Natural killer cell treated with Interleukin-12 subunit alpha and Interleukin-12 subunit beta and Interleukin-15 and Interleukin-18, amount 100 ng/mL, for 72 hours (primary cell): ENCODE measurements at places on chromosomes 3 and 15. TPM values are rescaled to one million over a fixed set of nuclear protein-coding genes. Genes with fewer than 3 reads are reported as not detected.

Gene CHRM5
- not detected for total RNA-seq

Gene TTLL13
- total RNA-seq: not detected

GRCh38 chr3:30443756-30444673 lies 162.4 kb upstream of the TGFBR2 start:
- no peak overlapping the region for H3K27ac ChIP-seq
- no peak overlapping the region for H3K4me3 ChIP-seq
- DNase-seq: no peak
- no peaks in the 10 kb centered on the region for H3K4me1 ChIP-seq

GRCh38 chr3:4314688-4315087 lies 11.5 kb downstream of the SETMAR start:
- H3K4me3 ChIP-seq: no peak overlapping the region
- peaks cover 2% of the 10 kb centered on the region for H3K4me1 ChIP-seq
- DNase-seq: no peak
- no peaks in the 10 kb centered on the region for H3K27me3 ChIP-seq

DNA sequence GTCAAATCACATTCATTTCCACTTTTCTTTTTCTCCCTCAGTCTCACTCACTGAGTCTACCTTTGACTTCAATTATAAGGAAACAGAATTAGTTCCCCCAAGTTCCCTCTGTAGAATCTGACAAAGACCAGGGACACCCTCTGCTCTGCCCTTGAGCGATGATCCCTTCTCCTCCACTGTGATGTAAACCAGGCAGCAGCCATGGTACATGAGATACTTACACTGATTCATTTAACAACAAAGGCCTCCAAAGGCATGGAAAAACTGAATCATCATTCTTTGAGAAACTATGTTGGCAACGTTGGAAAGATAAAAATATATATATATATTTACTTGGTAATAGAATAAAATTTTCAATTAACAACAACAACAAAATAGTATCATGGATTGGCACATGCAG lies 84.1 kb downstream of the P3H2 start:
- DNase-seq: no peak
- H3K36me3 ChIP-seq: no peaks in the 10 kb centered on the region
- no peak overlapping the region for H3K4me3 ChIP-seq
- H3K27ac ChIP-seq: no peak overlapping the region
- H3K27me3 ChIP-seq: peaks cover 2% of the 10 kb centered on the region

DNA sequence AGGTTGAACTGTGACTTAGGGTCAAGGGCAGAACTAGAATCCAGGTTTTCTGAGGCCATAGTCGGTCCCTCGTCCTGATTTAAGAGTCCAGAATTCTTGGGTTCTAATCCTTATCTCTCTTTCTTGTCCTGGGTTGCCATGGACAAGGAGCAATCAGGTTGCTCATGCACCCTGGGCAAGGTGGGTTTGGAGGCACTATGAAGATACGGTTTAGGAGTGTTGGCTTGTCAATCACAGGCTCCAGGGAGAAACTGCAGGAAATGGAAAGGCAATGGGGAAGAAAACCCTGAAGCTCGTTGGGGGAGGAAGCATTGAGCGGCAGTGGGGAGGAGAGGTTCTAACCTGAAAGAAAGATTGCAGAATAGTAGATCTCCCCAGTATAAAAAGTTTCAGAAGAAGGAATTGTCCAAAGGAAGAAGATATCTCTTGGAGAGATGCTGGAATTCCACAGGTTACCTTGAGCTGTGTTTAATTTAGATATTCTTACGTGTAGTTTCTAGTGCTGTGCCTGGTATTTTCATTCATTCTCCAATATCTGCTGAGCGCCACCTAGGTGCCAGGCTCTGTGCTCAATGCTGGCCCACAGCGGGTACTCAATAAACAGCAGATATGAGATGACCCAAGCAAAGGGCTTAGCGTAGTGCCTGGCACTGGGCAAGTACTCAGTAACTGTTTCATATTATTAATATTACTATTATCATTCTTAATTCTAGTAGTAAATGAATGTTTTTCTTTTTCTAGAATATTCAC lies 2.0 kb downstream of the ACAN start:
- H3K36me3 ChIP-seq: no peaks in the 10 kb centered on the region
- peaks cover 52% of the 10 kb centered on the region for H3K27me3 ChIP-seq
- H3K4me1 ChIP-seq: peaks cover 6% of the 10 kb centered on the region
- no peak overlapping the region for H3K27ac ChIP-seq
- no peak overlapping the region for H3K4me3 ChIP-seq
